ENCODE measurements at places on chromosomes 13 and 19. TPM values are rescaled to one million over a fixed set of nuclear protein-coding genes. Genes with fewer than 3 reads are reported as not detected.

- DNase-seq, result no peak
Observed at GRCh38 chr19:50939596-50939995, 13.2 kb downstream of the KLK5 start.

- DNase-seq, result peak; percentile 59
Observed at GRCh38 chr19:48962029-48962848, 2.9 kb upstream of the FTL start.

GRCh38 chr13:43720780-43721397, 65.9 kb downstream of the ENOX1 start:
- DNase-seq, result no peak

- peak; percentile 12 for DNase-seq
Observed at GRCh38 chr13:102774214-102774568, 605 bp upstream of the TEX30 start.

DNA sequence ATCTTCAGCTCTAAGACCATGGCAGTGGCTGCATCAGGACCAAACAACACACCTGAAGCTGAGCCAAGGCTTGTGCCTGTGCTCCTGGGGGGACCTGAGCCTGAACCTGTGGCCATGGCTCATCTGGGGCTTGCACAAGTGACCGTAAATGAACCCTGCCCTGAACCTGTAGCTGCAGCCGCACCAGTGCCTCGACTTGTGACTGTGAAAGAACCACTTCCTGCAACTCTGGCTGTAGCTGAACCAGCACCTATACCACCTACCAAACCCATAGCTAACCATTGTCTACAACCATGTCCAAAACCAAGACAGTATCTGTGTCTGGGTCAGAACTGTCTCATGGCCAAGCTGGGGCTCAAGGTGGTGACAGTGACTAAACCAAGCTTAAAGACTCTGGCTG, 28.2 kb upstream of the SDHAF1 start:
- DNase-seq, result no peak

- no peak for DNase-seq
Observed at GRCh38 chr13:57640607-57641006, 9.1 kb downstream of the PCDH17 start.

DNA sequence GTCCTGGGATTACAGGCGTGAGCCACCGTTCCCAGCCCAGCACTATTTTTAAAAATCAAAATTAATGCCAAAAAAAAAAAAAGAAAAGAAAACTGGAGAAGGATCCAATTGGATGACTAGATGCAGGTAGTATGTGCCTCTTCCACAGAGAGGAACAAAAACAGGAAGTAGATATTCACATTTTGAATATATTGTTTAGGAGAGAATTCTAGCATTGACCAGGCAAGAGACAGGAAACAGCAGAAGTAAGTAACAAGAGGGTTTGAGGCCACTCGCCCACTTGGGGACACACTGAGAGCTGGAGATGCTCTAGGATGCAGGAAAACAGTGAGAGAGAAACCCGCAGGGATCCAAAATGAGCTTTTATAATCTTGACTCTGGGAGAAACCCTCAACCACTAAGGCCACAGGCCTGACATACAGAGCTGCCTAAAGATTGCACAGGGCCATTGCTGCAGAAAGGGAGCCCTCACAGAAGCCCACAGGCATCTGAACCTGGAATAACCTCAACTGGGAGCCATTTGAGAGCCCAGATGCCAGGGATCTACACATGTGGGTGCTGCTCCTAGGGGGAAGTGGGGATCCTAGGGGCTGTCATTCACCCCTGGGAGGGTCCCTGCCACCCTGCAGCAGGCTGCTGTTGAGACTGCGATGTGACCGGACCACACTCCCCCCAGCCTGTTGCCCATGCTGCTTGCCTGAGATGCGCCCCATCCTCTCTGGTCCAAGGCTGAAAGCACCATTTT, 28.2 kb downstream of the IGFL2 start:
- DNase-seq, result no peak

GRCh38 chr13:24684600-24684998, 4.4 kb downstream of the ATP12A start:
- peak; percentile 46 for DNase-seq

DNA sequence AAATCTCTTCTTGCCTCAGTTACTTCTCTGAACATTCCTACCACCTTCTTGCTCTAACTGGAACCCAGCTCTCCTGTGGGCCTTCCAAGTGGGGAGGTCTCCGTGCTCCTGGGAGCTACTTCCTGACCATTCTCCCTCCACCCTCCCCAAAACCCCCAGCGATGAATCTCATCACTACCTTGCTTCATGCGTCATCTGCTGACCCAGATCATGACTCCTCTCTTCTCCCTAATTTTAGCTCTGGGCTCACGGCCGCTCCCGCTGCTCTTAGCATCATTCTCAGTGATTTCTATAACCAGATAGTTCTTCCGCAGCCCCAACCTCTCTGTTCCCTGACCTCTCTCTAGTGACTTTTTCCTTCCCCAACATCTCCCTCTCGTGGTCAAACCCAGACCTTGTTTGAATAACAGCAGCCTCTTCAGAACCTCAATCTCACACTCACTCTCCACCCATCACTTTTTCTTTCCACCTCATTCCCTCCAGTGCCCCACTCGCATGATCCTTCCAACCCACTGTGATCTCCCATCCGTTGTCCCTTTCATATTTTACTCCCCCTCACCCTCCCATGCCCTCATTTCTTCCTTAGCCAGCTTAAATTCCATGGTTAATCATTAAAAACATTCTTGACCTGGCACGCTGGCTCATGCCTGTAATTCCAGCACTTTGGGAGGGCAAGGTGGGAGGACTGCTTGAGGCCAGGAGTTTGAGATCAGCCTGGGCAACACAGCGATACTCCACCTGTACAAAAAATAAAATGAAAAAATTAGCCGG, 21.8 kb downstream of the MRPS12 start:
- no peak for DNase-seq

DNA sequence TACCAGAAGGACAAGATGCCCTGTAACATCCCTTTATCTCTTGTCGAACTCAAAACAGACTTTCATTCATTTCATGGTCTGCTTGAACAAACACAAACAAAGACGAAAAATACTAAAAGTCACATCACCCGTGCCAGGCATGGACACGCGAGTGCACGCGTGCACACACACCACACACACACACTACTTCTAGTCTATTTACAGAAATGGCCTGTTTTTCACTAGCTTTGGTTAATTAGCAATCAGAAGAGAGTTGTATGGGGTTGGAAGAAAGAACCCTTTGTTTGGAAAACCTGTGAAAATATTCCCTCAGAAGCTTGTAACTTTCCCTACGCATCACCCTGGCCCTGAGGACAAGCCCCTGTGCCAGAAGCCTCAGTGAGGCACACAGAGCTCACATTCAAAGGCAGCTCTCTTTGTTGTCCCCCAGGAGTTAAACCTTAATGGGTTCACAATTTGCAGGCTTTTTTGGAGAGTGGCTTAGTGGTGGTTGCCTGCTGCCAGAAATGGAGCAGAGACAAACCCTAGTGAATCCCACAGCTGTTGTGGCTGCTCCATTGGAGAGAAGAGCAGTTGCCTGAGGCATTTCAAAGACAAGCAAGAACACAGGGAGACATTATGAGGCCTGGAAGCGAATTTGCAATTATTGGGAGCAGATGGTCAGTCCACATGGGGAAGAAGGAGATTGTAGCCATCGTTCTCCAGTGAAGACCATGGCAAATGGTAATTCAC, 55.9 kb downstream of the STARD13 start:
- DNase-seq, result no peak

- DNase-seq, result no peak
Observed at GRCh38 chr19:55901369-55902079, 30.6 kb downstream of the NLRP13 start.

DNA sequence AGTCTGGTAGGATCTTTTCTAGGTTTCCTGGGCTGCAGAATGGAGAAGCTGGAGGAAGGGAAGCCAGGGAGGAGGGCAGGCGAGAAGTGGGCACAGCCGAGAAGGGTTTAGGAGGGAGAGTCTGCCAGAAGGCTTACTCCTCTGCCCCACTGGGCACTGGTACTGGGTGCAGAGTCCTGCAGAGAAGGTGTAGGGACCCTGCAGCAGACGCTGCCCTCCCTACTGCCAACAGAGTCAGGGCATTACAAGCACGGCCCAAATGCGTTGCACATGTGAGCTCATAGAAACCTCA, 726 bp upstream of the PEPD start:
- DNase-seq, result no peak

GRCh38 chr13:35720690-35721554, 244.4 kb upstream of the MAB21L1 start:
- DNase-seq, result peak; percentile 36

- no peak for DNase-seq
Observed at GRCh38 chr13:27126859-27127258, 44.8 kb downstream of the USP12 start.

DNA sequence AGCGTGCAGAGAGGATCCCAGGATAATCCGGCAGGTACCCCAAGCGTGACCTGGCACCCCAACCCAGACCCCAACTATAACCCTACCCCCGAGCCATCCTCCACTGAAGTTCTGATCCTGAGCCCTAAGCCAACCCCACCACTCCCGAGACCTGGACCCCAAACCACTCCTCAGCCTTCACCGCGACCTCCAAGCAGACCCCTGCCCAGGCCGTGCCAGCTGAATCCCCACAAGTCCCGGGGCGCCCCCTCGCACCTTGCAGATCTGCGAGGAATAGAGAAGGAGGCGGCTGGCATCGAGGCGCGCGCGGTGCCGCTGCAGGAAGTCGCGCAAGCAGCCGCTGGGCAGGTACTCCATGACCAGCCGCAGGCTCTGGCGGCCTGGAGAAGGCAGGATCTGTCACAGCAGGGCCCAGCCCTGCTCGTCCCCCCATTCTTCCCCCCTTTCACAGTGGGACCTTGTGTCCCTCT, 10.1 kb upstream of the INSL3 start:
- no peak for DNase-seq

DNA sequence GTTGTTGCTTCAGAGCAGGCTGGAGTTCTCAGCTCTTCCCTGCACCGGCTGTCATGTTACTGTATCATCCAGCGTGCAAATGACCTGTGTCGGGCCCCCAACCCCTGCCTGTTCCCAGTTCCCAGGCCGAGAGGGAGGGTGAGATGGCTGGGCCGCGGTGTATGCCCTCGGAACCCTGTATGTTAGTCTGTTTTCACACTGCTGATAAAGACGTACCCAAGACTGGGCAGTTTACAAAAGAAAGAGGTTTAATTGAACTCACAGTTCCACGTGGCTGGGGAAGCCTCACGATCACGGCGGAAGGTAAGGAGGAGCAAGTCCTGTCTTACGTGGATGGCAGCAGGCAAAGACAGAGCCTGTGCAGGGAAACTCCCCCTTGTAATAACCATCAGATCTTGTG, 10.9 kb downstream of the TMEM255B start:
- no peak for DNase-seq

DNA sequence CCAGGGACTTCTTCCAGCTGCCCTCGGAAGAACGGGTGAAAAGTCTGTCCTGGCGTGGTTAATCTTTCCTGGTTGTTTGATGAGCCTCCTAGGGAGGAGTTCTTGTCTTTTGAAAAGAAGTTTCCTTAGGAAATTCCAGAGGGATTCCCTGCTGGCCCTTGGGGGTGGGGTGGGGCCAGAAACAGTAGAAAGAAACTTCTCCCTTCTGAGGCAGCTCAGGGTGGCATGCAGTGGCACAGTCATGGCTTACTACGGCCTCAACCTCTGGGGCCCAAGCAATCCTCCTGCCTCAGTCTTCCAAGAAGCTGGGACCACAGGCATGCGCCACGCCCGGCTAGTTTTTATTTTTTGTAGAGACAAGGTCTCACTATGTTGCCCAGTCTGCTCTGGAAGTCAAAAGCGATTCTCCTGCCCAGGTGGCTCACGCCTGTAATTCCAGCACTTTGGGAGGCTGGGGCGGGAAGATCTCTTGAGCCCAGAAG, 1.5 kb downstream of the ZNF101 start:
- DNase-seq, result no peak

DNA sequence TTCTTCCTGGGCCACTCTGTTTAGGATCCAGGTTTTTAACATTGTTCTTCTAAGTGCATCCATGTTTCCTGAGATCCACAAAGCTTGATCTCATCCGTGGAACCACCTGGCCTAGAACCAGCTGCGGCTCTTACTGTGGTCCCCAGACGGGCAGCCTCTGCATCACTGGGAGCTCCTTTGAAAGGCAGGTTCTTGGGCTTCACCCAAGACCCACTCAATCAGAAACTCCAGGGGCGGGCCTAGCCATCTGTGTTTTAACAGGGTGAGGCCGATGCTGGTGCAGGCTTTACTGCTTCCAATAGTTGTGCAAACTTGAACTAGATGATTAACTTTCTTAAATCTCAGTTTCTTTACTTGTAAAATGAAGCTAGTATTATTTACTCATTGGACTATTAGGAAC, 605.7 kb downstream of the FGF9 start:
- no peak for DNase-seq

- no peak for DNase-seq
Observed at GRCh38 chr13:112194167-112194530, 127.2 kb downstream of the SOX1 start.

DNA sequence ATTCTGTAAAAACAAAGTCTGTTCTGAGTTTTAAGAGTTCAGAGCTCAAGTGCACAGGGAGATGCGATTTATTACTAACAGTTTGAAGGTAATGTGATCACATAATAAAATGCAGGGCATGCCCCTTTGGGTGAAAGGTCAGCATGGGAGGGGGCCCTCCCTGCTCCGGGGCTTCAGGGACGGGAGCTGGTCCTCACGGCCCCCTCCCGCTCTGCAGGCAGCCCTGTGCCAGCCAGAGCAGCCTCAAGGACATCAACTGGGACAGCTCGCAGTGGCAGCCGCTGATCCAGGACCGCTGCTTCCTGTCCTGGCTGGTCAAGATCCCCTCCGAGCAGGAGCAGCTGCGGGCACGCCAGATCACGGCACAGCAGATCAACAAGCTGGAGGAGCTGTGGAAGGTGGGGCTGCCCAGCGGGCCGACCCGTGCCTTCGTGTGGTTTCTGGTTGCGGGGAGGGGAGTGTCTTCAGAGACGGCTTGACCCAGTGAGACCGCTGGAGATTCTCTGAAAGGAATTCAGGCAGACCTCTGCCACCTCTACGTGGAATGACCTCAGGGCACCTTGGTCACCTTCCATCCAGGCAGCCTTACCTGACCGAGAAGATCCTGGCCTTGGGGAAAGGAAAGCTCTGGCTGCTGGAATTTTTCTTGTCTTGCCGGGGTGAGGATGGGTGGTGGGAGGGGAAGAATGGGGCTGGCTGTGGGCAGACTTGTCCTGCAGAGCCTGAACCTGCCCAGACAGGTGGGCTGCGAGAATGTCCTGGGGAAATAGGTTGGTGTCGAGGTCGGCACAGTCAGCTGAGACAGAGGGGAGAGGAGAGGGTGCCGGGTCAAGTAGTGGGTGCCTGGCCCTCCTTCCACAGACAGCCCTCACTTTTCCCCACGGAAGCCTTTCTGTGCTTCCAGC, 19.0 kb downstream of the UPF1 start:
- no peak for DNase-seq

CLEC17A gene
- 0.64 TPM for total RNA-seq

ZNF99 gene
- total RNA-seq, result not detected

SIGLECL1 gene
- total RNA-seq, result not detected

UBE2L5 gene
- not detected for total RNA-seq

GPR12 gene
- total RNA-seq, result not detected

SYNGR4 gene
- 0.31 TPM for total RNA-seq

ZNF439 gene
- 6.0 TPM for total RNA-seq

IRF2BP1 gene
- total RNA-seq, result 18.5 TPM

GZMM gene
- total RNA-seq, result 42.0 TPM

N4BP2L1 gene
- 14.6 TPM for total RNA-seq

METTL21C gene
- not detected for total RNA-seq

IGFLR1 gene
- 80.6 TPM for total RNA-seq

ZNF667 gene
- 7.7 TPM for total RNA-seq

ZNF154 gene
- total RNA-seq, result 6.7 TPM

Measured in activated naive CD8-positive, alpha-beta T cell treated with anti-CD3 and anti-CD28 coated beads for 36 hours (primary cell).